ENCODE measurements at places on chromosomes 12 and 14. TPM values are rescaled to one million over a fixed set of nuclear protein-coding genes. Genes with fewer than 3 reads are reported as not detected.
A peak's percentile ranks its signal among the peaks of the same experiment; 100 is the strongest.

DNA sequence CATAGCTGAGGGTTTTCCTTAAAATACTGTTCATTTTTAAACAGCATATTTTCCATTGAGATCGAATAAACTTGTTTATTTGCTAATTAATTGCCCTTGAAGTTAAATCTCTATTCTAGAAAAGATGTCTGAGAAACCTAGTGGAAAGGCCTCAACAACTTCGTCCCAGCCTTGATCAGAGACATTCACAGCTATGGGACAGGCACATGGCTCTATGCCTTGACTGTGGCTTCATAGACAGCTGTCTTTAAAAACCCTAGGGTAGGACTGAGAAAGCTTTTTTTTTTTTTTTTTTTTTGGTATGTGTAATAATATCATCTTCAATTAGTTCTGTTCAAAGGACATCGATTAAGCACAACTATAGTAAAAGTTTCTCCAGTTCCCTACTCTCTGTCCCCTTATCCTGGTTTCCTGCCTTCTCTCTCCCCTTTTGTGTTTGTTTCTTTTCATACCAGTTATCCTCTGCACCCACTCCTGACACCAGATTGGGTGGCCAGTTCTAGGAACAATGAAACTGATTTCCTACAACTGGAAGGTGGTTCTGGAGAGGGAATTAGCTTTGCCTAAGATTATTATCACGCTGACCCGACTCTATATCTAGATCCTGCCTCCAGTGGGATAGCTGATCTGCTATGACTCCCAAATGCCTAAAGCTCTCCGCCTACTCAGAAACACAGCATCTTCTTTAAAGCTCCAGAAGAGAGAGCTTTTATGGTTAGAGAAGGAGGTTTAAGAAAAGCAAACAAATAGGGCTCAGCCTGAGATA lies 20.3 kb downstream of the SOCS2 start:
- no peak overlapping the region for H3K27ac ChIP-seq
- no peak for DNase-seq
- H3K27me3 ChIP-seq: peaks cover 52% of the 10 kb centered on the region
- H3K4me3 ChIP-seq: no peak overlapping the region

The C12orf75 gene
- total RNA-seq: 48.5 TPM

GRCh38 chr12:40152783-40153383 lies 47.0 kb upstream of the SLC2A13 start:
- DNase-seq: peak; percentile 68
- H3K4me1 ChIP-seq: no peaks in the 10 kb centered on the region
- H3K27me3 ChIP-seq: peaks cover 16% of the 10 kb centered on the region
- no peak overlapping the region for H3K27ac ChIP-seq

DNA sequence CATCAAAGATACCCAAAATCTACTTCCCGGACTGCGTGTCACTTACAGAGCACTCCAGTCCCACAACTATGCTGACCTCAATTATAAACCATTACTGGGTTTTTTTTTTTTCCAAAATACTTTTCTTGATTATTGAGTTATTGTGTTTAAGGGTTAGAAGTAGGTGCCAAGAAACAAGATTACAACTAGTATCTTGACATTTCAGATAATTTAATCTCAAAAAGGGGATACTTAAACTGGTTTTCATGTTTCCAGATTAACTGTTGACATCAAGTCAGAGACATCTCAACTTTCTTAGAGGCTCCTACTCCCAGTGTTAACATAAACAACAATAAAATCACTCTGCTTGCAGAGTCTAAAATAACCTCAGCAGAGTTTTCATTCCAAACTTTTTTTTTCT lies 131.2 kb upstream of the ARID2 start:
- DNase-seq: no peak
- no peak overlapping the region for H3K27ac ChIP-seq
- H3K27me3 ChIP-seq: no peaks in the 10 kb centered on the region
- H3K4me3 ChIP-seq: no peak overlapping the region
- H3K36me3 ChIP-seq: no peaks in the 10 kb centered on the region
- H3K4me1 ChIP-seq: no peaks in the 10 kb centered on the region

The KLRF1 gene
- total RNA-seq: not detected

- H3K27ac ChIP-seq: peak overlapping the region; percentile 93
- peaks cover 83% of the 10 kb centered on the region for H3K36me3 ChIP-seq
- H3K27me3 ChIP-seq: no peaks in the 10 kb centered on the region
- peak overlapping the region; percentile 81 for H3K4me3 ChIP-seq
Measured at GRCh38 chr12:6957741-6958608, 6.8 kb downstream of the PTPN6 start.

DNA sequence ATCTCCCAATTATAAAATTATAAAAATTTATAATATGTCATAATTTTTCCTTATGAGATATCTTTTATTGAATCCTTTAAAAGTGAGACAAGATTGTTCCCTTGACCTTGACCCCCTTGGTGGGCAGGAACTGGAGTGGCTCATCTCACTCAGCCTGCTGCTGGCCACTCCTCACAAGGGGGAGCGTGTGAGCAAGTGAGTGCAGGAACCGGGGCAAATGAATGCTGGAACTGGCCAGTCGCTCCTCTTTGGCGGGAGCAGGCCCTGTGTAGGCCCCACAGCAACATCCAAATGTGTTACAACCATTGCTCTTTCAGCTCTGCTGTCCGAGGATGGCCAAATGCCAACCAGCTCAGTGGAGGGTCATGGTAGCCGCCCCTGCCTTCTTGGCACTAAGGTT lies 178.8 kb downstream of the ETNK1 start:
- no peak overlapping the region for H3K4me3 ChIP-seq
- H3K27me3 ChIP-seq: peaks cover 6% of the 10 kb centered on the region
- H3K4me1 ChIP-seq: no peaks in the 10 kb centered on the region
- no peaks in the 10 kb centered on the region for H3K36me3 ChIP-seq
- DNase-seq: no peak

- no peaks in the 10 kb centered on the region for H3K27me3 ChIP-seq
- peaks cover 23% of the 10 kb centered on the region for H3K36me3 ChIP-seq
- H3K27ac ChIP-seq: no peak overlapping the region
- DNase-seq: no peak
Measured at GRCh38 chr14:73283608-73284379, 46.5 kb downstream of the PAPLN start.

The SAMD15 gene
- 0.10 TPM for total RNA-seq

GRCh38 chr12:125092108-125092871 lies 27.1 kb downstream of the AACS start:
- no peaks in the 10 kb centered on the region for H3K4me1 ChIP-seq
- no peak overlapping the region for H3K4me3 ChIP-seq
- no peaks in the 10 kb centered on the region for H3K27me3 ChIP-seq
- H3K27ac ChIP-seq: no peak overlapping the region
- no peak for DNase-seq

GRCh38 chr14:89787525-89787924 lies 167.0 kb downstream of the EFCAB11 start:
- no peaks in the 10 kb centered on the region for H3K4me1 ChIP-seq
- no peak for DNase-seq
- no peaks in the 10 kb centered on the region for H3K36me3 ChIP-seq
- H3K4me3 ChIP-seq: no peak overlapping the region

The RNFT2 gene
- total RNA-seq: 15.8 TPM

- H3K27ac ChIP-seq: no peak overlapping the region
- DNase-seq: no peak
- H3K27me3 ChIP-seq: no peaks in the 10 kb centered on the region
- H3K4me1 ChIP-seq: no peaks in the 10 kb centered on the region
- H3K36me3 ChIP-seq: no peaks in the 10 kb centered on the region
Measured at GRCh38 chr12:41205070-41205709, 17.1 kb downstream of the PDZRN4 start.

- H3K4me3 ChIP-seq: no peak overlapping the region
- no peak for DNase-seq
- H3K36me3 ChIP-seq: peaks cover 18% of the 10 kb centered on the region
Measured at GRCh38 chr14:31690056-31690455, 128.9 kb downstream of the NUBPL start.

- no peak overlapping the region for H3K4me3 ChIP-seq
- peaks cover 2% of the 10 kb centered on the region for H3K27me3 ChIP-seq
- no peaks in the 10 kb centered on the region for H3K36me3 ChIP-seq
- H3K4me1 ChIP-seq: no peaks in the 10 kb centered on the region
Measured at GRCh38 chr14:103302966-103303365, 31.1 kb upstream of the EIF5 start.

DNA sequence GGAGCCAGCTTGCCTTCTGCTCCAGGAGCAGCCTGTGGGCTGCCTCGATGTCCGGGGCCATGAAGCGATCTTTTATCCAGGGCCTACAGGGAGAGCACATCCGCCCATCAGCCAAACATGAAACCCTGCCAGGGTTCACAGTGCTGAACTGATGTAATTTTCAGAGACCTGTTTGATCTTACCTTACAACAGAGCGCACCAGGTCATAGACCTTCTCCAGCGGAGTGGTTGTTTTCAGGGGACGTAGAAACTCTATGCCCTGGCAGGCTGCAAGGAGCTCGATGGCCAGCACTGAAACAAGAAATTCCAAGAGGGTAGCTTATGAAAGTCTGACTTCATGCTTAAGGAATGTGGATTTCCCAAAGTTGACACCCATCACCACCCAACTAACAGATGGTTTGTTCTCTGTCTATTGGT lies 19.7 kb downstream of the HAL start:
- no peak overlapping the region for H3K4me3 ChIP-seq
- no peak overlapping the region for H3K27ac ChIP-seq
- H3K27me3 ChIP-seq: no peaks in the 10 kb centered on the region
- no peaks in the 10 kb centered on the region for H3K36me3 ChIP-seq
- DNase-seq: no peak
- H3K4me1 ChIP-seq: no peaks in the 10 kb centered on the region

- H3K27me3 ChIP-seq: peaks cover 4% of the 10 kb centered on the region
- DNase-seq: no peak
- no peaks in the 10 kb centered on the region for H3K36me3 ChIP-seq
- H3K4me3 ChIP-seq: no peak overlapping the region
Measured at GRCh38 chr14:25110106-25110505, 60.2 kb upstream of the STXBP6 start.

The NGB gene
- not detected for total RNA-seq

- DNase-seq: no peak
- no peak overlapping the region for H3K4me3 ChIP-seq
- H3K27ac ChIP-seq: no peak overlapping the region
- H3K27me3 ChIP-seq: no peaks in the 10 kb centered on the region
- H3K36me3 ChIP-seq: peaks cover 65% of the 10 kb centered on the region
Measured at GRCh38 chr12:3726456-3726855, 26.5 kb downstream of the CRACR2A start.

- DNase-seq: no peak
- H3K27me3 ChIP-seq: peaks cover 3% of the 10 kb centered on the region
- no peak overlapping the region for H3K27ac ChIP-seq
- H3K4me3 ChIP-seq: no peak overlapping the region
- no peaks in the 10 kb centered on the region for H3K4me1 ChIP-seq
- H3K36me3 ChIP-seq: no peaks in the 10 kb centered on the region
Measured at GRCh38 chr12:42575717-42576116, 13.8 kb downstream of the PRICKLE1 start.

The P2RX2 gene
- not detected for total RNA-seq

The FBRSL1 gene
- total RNA-seq: 35.1 TPM

The IKZF4 gene
- 7.5 TPM for total RNA-seq

DNA sequence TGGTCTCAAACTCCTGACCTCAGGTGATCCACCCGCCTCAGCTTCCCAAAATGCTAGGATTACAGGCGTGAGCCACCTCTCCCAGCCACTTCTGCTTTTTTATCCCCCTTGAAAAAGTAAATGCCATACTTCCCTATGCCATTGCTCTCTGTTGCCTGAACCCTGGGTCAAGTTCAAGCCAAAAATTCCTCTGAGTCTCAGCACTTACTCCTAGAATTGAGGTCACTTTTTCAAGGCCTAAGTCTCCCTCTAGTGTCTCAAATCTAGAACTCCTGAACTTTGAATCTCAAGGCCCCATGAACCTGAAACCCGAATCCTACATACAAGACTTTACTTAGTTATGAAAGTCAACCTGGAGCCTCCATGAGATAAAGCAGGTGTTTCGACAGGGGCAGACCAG lies 1.4 kb upstream of the APOBEC1 start:
- no peak for DNase-seq
- H3K4me3 ChIP-seq: no peak overlapping the region
- H3K4me1 ChIP-seq: no peaks in the 10 kb centered on the region
- H3K36me3 ChIP-seq: no peaks in the 10 kb centered on the region

The ATP5F1B gene
- total RNA-seq: 854 TPM

- no peaks in the 10 kb centered on the region for H3K4me1 ChIP-seq
- peaks cover 1% of the 10 kb centered on the region for H3K27me3 ChIP-seq
- DNase-seq: no peak
- H3K4me3 ChIP-seq: no peak overlapping the region
Measured at GRCh38 chr14:44732144-44732543, 225.1 kb upstream of the FSCB start.

DNA sequence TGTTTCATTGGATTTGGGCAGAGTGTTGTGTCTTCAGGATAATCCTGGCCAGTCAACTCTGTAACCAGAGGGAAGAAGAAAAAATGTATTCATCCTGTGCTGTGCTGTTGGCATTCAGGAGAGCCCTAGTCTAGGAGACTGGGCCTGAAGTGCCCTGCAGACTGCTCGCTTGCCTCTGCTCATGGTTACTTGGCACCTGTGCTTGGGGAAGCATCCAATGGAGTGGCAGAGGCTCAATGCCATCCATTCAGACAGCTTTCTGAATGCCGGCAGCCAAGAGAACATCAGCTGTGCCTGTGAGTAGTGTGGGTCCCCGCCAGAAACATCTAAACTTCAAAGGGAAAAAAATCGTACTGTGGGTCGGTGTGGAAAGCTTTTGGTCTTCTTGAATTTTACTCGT lies 124.2 kb downstream of the SRGAP1 start:
- no peak for DNase-seq
- H3K27me3 ChIP-seq: no peaks in the 10 kb centered on the region
- H3K27ac ChIP-seq: no peak overlapping the region

DNA sequence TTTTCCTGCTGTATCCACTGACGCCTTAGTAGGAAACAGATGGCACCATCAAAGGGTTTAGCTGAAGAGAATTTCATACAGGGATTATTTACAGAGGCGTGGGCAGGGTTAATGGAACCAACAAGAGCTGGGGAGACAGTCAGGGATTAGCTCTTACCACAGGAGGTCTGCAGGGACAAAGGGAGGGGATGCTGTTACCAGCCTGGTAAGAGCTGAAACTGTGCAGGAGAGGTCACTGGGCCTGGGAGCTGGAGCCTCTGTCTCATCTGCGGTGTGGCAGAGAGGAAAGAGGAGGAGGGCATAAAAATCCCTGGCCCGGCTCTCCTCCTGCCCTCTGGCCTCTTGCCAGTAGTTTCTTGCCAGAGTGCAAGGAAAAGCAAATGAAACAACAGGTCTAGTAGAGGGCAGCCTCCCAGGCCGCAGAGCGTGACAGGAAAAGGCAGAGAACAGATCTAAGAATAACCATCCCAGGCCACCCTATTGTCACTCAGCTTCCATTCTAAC lies 18.9 kb upstream of the POC1B start:
- no peaks in the 10 kb centered on the region for H3K27me3 ChIP-seq
- DNase-seq: no peak
- H3K27ac ChIP-seq: no peak overlapping the region
- peaks cover 4% of the 10 kb centered on the region for H3K4me1 ChIP-seq

DNA sequence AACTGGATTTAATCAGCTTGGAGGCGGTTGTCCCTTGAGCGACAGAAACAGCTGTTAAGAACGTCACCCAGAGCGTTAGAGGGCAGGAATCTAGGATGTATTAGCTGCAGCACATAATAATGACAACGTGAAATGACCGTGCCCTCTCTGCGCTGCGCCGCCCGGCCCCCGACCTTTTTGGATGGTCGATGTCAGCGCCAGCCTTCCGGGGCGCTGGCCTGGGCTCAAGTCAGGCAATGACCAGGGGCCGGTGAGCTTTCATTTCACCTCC lies 427 bp upstream of the TMEM120B start:
- peaks cover 2% of the 10 kb centered on the region for H3K36me3 ChIP-seq
- H3K27ac ChIP-seq: peak overlapping the region; percentile 77
- H3K4me3 ChIP-seq: peak overlapping the region; percentile 87
- H3K4me1 ChIP-seq: peaks cover 19% of the 10 kb centered on the region
- peak; percentile 28 for DNase-seq

The FERMT2 gene
- total RNA-seq: 3.0 TPM
